Fibroblast of the aortic adventitia (primary cell): ENCODE measurements at places on chromosomes 1 and 21. TPM values are rescaled to one million over a fixed set of nuclear protein-coding genes. Genes with fewer than 3 reads are reported as not detected.

DNA sequence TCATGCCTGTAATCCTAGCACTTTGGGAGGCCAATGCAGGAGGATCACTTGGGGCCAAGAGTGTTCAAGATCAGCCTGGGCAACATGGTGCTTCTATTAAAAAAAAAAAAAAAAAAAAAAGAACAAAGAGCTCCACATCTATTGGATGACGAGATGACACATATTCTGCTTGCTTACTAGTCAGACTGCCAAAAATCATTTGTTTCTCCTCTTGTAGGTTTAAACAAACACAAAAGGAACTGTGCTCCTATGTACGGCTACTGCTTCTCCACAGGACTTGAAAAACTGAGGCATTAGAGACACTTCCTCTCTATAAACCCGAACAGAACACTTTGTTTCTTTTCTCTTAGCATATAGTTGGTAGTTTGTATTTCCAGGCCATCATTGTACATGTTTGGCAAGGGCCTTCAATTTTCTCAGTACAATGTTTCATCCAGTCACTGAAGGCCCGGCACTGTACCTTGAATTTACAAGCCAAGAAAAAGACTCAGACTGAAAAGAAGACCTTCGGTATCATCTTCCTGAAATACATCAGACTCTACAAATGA, 6.0 kb downstream of the TRIT1 start:
- no peak for DNase-seq

- DNase-seq = no peak
Observed at GRCh38 chr1:60866917-60867531, 215.3 kb upstream of the NFIA start.

DNA sequence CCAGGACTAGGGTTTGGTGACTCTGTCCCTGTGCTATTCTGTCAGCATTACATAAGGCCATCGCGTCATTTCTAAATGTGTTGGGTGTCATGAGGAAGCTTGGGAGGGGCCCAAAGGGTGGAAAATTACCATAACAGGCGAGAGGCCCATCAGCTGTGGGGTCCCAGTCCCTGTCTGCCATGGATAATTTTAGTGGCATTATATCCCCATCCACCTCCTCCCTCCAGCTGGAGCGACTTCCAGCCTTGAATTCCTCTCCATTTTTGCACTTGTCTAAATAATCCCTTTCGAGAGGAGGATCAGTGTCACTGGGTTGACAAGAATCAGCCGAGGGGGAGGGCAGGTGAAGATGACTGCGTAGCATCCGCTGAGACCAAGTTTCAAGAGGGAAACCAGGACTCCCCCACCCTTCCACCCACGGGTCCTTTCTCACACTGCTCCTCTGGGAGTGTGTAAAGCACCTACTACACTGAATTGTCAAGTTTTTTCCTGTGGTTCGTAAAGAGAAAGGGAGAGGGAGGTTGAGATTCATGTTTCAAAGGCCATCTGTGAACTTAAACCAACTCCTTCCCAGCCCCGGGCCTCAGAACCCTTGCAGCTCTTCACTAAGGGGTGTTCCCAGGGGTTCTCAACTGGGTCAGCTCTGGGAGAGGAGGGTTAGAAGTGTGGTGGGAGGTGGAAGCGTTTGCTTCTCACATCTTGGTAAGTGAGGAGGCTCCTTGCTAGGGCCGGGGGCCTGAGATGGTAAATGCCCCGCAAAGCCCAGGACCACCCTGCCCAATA, 29.2 kb downstream of the VASH2 start:
- no peak for DNase-seq

DENND2D gene
- 2.9 and 3.0 TPM in 2 replicates for total RNA-seq

CR1 gene
- not detected in 2 replicates for total RNA-seq

IVL gene
- not detected in 2 replicates for total RNA-seq

DNA sequence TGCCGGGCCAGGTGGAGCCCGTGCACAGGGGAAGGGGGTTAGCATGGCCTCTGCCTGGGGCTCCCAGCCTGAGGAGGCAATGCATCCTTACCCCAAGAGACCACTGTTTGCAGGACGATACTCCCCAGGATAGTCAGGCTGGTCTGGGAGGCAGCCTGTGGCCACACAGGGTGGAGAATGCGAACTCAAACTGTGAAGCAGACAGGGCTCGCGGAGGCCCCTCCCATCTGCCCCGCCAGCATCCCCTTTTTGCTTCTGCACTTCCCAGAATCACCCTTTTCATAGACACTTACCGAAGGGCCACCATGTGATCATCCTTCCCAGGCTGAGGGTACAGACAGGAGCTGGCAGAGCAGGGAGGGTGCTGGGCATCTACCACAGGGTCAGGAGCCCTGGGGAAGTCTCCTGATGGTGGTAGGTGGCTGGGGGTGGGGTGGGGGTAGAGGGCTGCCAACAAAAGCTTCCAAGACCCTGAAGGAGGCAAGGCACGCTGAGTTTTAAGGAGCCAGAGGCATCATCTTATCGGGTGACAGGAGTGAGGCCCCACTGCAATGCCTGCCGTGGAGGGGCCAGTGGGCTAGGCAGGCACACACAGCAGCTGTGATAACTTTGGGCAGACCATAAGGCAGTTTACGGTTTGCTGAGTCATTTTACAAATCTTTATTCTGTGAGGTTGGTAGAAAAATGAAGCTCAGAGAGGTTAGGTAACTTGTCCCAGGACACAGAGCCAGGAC, 31.3 kb upstream of the BTG2 start:
- no peak for DNase-seq

DNA sequence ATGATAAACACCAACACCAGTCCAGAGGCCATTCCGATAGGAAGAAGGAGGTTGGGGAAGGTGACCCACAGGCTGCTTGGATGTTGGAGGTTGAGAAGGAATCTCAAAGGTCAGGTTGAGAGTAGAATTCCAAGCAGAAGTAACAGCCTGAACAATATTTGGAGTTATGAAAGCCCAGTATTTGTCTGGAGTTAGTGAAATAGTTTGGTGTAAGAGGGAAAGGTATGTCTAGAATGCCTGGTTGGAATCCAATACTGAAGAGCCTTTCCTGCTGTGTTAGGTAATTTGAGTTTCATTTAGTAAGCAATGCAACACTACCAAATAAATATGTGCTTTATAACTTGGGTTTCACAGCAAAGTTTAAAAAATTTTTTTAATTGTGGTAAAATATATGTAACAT, 70.5 kb upstream of the MCOLN3 start:
- peak; percentile 15 for DNase-seq
